Esophagus muscularis mucosa (tissue), 4 donors: ENCODE measurements at places on chromosomes 2 and 18. TPM values are rescaled to one million over a fixed set of nuclear protein-coding genes. Genes with fewer than 3 reads are reported as not detected.
A peak's percentile ranks its signal among the peaks of the same experiment; 100 is the strongest.

Gene RASGRP3
- 10.6 TPM for total RNA-seq

Gene GRB14
- 3.3 TPM for total RNA-seq

Gene CCDC121
- 5.0 TPM for total RNA-seq

Gene TEKT4
- total RNA-seq, result 0.19 TPM

Gene FEV
- total RNA-seq, result not detected

Gene RUFY4
- total RNA-seq, result not detected

DNA sequence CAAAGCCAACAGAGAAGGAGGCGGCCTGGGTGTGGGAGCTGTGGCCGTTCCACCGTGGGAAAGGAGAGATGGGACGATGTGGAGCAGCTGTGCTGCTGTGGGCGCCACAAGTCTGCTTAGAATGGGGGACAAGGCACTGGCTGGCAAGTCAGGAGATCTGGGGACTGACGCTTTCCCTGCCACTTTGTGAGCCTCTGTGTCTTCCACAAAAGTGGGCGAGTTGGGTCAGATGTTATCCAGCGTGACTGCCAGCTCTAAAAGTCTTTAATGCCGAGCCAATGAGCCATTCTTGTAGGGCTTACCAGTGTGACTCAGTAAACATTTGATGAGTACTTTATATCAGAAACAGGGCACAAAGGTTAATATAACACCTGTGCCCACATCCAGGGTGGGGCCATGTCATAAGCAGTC lies 113.6 kb upstream of the MGAT5 start:
- DNase-seq, result no peak
- peaks cover 39% of the 10 kb centered on the region for H3K4me1 ChIP-seq
- no peak overlapping the region for H3K27ac ChIP-seq
- no peaks in the 10 kb centered on the region for H3K27me3 ChIP-seq
- H3K4me3 ChIP-seq, result no peak overlapping the region

DNA sequence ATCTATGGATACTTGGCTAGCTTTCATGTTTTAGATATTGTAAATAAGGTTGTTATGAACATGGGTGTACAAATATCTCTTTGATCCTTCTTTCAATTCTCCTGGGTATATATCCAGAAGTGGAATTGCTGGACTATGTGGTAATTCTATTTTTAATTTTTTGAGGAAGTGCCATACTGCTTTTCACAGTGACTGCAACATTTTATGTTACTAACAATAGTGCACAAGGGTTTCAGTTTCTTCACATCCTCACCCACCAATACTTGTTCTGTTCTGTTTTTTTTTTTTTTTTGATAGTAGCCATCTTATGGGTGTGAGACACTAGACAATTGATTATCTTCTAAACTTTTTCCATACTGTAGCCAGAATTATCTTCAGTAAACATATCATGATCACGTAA lies 17.3 kb upstream of the NEUROD1 start:
- H3K4me1 ChIP-seq, result no peaks in the 10 kb centered on the region
- H3K36me3 ChIP-seq, result no peaks in the 10 kb centered on the region
- no peak overlapping the region for H3K4me3 ChIP-seq
- H3K27ac ChIP-seq, result no peak overlapping the region

- no peak overlapping the region for H3K4me3 ChIP-seq
Measured at GRCh38 chr18:31252522-31252921, 65.4 kb upstream of the DSG1 start.

DNA sequence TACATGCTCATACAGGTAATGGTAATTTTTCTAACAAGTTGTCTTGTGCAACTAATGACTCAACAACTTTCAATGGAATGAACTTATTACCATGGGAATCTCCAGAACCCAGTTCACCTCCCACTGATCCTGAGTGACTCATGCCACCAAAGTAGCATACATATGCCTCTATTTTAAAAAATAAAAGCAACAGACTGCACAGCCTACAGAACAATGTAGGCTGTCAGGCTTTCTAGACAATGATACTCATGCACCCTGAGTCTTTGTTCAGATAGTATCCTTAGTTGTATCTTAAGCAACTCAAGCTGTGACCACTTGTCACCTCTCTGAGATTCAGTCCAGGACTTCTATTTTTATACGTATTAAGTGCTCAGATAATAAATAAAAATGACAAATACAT lies 531.0 kb upstream of the SETBP1 start:
- H3K27ac ChIP-seq, result no peak overlapping the region
- no peak overlapping the region for H3K4me3 ChIP-seq
- H3K27me3 ChIP-seq, result no peaks in the 10 kb centered on the region
- DNase-seq, result no peak
- H3K36me3 ChIP-seq, result no peaks in the 10 kb centered on the region
- no peaks in the 10 kb centered on the region for H3K4me1 ChIP-seq

DNA sequence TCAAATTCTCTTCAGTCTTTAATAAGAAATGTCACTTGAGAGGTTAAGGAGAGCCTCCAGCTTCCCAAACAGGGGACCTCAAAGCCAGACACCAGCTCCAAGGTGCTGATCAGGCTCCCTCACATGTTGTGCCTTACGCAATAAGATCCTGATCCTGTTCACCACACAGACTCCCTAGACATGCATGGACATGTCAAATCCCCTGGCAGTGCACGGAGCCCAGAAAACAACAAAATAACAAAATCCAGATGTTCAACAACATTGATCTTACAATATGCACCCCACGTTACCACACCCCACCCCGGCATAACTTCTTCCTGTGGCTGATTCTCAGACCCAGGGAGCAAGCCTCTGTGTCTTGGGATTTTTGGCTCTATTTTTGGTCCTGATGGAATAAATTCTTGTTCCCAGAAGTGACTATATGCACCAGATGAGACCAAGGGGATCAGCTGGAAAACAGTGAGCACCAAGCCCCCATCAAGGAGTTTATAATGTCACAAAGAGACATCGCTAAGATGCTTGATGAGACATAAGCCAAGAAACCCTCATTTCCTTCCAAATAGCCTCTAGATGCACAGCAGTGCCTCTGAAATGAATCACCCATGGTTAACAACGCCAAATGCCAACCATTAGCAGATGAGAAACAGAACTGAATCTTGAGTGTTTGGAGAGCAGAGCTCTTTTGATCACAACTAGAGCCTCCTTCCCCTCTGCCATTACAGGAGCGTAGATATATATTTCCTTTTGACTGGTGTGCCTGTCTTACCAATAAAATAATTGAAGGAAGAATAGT lies 198.2 kb downstream of the PRKCE start:
- no peaks in the 10 kb centered on the region for H3K27me3 ChIP-seq
- peaks cover 7% of the 10 kb centered on the region for H3K36me3 ChIP-seq
- H3K4me3 ChIP-seq, result no peak overlapping the region
- H3K4me1 ChIP-seq, result peaks cover 6% of the 10 kb centered on the region
- no peak overlapping the region for H3K27ac ChIP-seq
- DNase-seq, result no peak

DNA sequence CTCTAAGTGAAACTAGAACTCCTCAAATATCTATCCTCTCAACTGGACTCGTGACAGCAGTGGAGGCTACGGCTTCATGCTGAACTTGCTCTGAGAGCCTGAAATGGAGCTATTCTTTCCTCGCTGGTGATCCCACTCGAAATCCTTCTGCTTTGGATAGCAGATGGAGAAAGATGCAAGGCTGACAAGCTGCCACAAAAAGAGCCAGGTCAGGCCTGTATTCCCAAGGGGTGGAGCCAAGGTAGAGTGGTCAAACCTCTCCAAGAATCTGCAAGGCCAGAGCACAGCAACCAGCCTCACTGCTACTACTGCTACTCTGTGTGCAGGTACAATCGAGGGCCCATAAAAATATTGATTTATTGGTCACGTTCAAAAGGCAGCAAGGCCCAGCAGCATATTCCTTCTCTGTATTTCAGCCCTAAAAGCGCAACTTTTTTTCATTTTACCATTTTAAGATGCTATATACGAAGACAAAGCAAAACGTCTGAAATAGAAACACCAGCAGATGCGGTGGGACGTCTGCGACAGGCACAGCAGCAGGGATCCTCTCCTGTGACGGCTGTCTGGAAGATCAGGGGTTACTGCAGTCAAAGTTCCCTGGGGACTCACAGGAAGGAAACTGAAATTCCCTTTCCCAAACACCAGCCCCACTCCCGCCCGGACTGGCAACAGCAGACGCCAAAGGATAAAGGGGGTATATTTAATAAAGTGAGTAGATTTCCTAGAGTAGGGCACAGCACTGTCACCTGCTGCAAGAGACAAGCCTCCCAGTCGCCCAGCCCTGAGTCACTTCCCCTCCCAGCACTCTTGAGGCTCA lies 2.4 kb downstream of the SPRED2 start:
- no peaks in the 10 kb centered on the region for H3K27me3 ChIP-seq
- no peak for DNase-seq
- H3K4me1 ChIP-seq, result peaks cover 33% of the 10 kb centered on the region
- peak overlapping the region; percentile 93 for H3K27ac ChIP-seq
- H3K4me3 ChIP-seq, result peak overlapping the region; percentile 93

DNA sequence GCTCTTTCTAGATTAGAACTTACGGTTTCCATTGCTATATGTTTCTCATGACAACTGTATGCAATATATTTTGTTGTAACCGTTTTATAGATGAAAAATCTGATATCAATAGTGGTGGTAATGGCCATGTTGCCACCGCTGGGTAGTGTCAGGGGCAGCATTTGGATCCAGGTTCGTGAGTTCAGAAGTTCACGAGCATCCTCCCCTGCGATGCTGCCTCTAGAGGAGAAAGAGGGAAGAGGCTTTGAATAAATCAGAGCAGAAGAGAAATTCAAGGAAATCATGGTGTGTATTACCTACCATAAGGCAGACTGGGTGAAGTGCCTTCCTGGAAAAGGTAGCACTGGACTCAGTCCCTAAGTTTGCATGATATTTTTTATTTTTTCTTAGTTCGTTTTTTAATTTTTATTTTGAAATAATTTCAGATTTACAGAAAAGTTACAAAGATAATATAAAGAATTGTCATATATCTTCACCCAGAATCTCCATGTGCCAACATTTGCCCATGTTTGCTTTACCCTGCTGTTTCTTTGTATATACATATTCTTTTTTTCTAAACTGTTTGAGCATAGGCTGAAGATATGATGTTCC lies 3.3 kb upstream of the ZBTB7C start:
- H3K27ac ChIP-seq, result no peak overlapping the region
- no peaks in the 10 kb centered on the region for H3K27me3 ChIP-seq
- no peak overlapping the region for H3K4me3 ChIP-seq
- peaks cover 16% of the 10 kb centered on the region for H3K4me1 ChIP-seq

DNA sequence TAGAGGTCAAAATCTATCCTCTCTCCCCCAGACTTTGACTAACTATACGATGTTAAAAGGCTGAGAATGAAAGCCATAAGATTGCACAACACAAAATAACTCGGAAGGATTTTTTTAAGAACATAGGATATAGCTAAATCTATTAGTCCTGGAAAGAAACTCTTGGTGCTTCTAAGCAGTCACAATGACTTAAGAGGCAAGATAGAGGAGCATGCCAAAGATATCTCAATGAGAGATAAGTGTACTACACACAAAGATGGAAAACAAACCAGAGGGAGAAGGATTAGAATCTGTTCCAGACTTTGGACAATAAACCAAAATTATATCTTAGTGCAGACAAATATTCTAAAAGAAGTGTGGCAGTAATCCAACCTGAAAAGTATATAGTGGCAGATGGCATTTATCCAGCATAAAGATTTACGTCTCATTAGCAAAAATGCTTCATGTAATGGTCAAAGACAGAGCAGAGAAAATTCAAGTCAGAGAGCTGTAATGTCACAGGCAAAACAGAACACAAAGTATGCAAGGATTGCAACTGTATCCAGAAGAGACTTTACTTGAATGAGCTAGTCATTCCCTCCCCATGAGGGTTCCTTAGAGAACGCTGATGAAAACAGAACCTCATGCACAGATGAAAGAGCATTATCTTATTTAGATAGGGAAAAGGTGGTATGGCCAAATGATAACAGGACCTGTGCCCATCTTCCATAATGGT lies 28.8 kb upstream of the EVA1A start:
- no peak overlapping the region for H3K4me3 ChIP-seq
- no peak overlapping the region for H3K27ac ChIP-seq
- no peaks in the 10 kb centered on the region for H3K27me3 ChIP-seq
- H3K4me1 ChIP-seq, result no peaks in the 10 kb centered on the region
- no peak for DNase-seq
- H3K36me3 ChIP-seq, result no peaks in the 10 kb centered on the region

- no peaks in the 10 kb centered on the region for H3K36me3 ChIP-seq
- peak; percentile 50 for DNase-seq
- no peaks in the 10 kb centered on the region for H3K27me3 ChIP-seq
- no peaks in the 10 kb centered on the region for H3K4me1 ChIP-seq
- H3K27ac ChIP-seq, result no peak overlapping the region
Measured at GRCh38 chr2:132733094-132733493, 63.1 kb upstream of the LYPD1 start.

DNA sequence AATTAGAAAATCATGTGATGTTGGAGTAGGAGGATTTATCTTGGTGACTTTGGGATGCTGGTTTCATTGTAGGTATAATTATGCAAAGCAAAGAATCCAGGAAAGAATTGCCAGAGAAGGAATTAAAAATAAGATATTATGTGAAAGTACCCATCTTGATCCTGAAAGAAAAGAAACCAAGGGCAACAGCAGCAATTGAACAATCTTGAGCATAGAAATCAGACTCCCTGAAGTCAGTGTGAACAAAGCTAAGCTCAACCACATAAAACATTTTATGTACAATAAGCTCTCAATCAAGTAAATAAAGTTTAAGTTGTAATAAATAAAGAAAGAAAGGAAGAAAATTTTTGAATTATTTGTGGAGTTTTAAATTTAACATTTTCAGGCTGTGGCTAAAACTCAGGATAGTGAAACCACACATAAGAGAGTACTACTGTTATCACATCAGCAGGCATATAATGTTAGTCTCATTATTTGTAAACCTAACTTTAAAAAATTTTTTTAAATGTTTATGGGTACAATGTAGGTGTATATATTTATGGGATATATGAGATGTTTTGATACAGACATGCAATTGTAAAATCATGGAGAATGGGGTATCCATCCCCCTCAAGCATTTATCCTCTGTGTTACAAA lies 32.8 kb upstream of the GPR55 start:
- no peaks in the 10 kb centered on the region for H3K36me3 ChIP-seq
- H3K27ac ChIP-seq, result no peak overlapping the region
- no peak for DNase-seq

GRCh38 chr2:190380962-190381412 lies 27.2 kb upstream of the MFSD6 start:
- H3K27me3 ChIP-seq, result no peaks in the 10 kb centered on the region
- H3K27ac ChIP-seq, result no peak overlapping the region
- no peaks in the 10 kb centered on the region for H3K4me1 ChIP-seq
- no peaks in the 10 kb centered on the region for H3K36me3 ChIP-seq
- no peak overlapping the region for H3K4me3 ChIP-seq
- no peak for DNase-seq

GRCh38 chr2:226652369-226652768 lies 147.3 kb downstream of the IRS1 start:
- peaks cover 5% of the 10 kb centered on the region for H3K27me3 ChIP-seq
- no peaks in the 10 kb centered on the region for H3K36me3 ChIP-seq
- DNase-seq, result no peak
- no peak overlapping the region for H3K27ac ChIP-seq

GRCh38 chr2:229708335-229708734 lies 6.0 kb downstream of the DNER start:
- no peak overlapping the region for H3K27ac ChIP-seq
- H3K27me3 ChIP-seq, result no peaks in the 10 kb centered on the region
- H3K4me3 ChIP-seq, result no peak overlapping the region
- H3K36me3 ChIP-seq, result no peaks in the 10 kb centered on the region
- H3K4me1 ChIP-seq, result peaks cover 2% of the 10 kb centered on the region

GRCh38 chr2:75808793-75809535 lies 98.2 kb upstream of the GCFC2 start:
- H3K27me3 ChIP-seq, result no peaks in the 10 kb centered on the region
- no peak overlapping the region for H3K4me3 ChIP-seq
- H3K27ac ChIP-seq, result no peak overlapping the region

- H3K36me3 ChIP-seq, result peaks cover 28% of the 10 kb centered on the region
- no peaks in the 10 kb centered on the region for H3K4me1 ChIP-seq
- DNase-seq, result no peak
- no peaks in the 10 kb centered on the region for H3K27me3 ChIP-seq
- no peak overlapping the region for H3K4me3 ChIP-seq
Measured at GRCh38 chr2:10613263-10613662, 76.5 kb downstream of the NOL10 start.
